ENCODE measurements at places on chromosomes 7 and 10.

- DNase-seq: peak; percentile 67
These were observed 137.6 kb downstream of the C10orf105 start for GRCh38 chr10:71582019-71582418.

DNA sequence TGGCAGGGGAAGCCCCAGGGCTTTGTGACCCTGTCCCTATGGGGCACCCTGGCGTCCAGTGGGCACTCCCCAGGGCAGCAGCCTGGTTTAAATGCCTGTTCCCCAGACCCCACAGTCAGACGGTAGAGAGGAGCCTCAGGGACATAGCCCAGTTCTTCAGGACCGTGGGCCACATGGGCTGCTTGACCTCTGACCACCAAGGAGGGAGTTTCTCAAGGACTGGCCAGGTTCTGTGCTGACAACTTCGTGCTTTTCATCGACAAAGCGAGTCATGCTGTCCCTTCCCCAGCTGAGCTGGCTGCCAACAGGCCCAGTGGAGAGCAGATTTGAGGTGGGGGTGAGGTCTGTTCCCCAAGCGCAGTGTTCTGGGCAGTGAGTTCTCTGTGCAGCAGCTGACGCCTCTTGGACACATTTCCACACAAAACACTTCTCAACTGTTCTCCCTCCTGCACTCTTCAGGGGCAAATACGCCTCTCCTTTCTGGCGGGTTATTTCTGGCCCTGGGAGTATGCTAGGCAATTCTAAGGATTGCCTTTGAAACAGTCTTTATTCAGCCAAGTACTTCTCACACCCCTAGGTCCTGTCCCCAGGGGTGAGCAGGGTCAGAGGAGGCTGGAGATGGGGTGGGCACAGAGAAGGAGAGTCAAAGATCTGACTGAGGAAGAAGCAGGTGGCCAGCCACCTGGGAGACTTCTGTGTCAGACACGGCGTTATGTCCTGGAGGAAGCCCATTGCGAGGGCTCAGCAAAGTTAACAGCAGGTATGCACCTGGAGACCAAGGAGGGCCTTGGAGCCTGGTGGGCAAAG is 57.3 kb upstream of the CAMK2B start:
- no peak for DNase-seq

GRCh38 chr10:101066146-101066895 is 4.5 kb downstream of the KAZALD1 start:
- DNase-seq: peak; percentile 92

GRCh38 chr10:24727786-24728185 is 4.1 kb upstream of the ARHGAP21 start:
- peak; percentile 13 for DNase-seq

- peak; percentile 65 for DNase-seq
These were observed 233.1 kb upstream of the FZD8 start for GRCh38 chr10:35875016-35875676.
